ENCODE measurements at places on chromosomes 3 and 15.

- DNase-seq, result no peak
These were observed 1.9 kb downstream of the TOP2B start for GRCh38 chr3:25662736-25663320.

GRCh38 chr15:34772312-34772711 is 17.5 kb upstream of the GJD2 start:
- DNase-seq, result no peak

- no peak for DNase-seq
These were observed 683.5 kb downstream of the NTRK3 start for GRCh38 chr15:87573039-87573438.

DNA sequence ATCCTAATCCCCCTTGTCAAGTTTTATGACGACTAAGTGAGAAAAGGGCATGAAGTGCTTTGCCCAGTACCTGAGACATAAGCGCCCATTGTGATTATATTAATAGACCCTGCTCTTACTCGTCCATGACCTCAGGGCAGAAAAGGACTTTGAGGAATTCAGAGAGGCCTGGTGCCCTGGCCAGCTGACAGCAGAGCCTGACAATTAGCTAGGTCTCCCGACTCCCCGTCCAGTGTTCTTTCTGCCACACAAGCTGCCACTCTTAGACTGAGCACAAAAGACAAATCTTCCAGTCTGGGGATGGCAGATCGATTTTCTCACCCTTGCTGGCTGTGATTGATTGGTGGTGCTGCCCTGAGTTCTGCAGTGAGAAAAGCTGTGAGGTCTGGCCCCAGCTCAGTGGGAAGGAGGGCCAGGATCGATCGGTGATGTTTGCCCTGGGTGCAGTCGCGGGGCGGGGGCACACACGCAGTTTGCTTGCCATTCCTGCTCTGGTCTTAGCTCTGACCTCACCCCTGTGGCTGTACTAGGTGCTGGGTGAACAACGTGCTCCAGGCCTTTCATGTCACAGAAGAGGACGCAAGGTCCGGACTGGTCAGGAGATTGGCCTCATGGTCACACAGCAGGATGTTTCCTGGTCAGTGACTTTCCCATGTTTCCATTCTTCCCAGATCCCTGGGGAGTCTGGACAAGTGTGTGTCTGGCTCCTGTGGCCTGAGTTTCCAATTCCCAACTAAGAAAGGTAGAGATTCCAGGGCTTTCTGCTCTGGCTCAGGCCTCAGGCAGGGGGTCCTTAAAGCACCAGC is 67.4 kb upstream of the TLE3 start:
- DNase-seq, result peak; percentile 34

GRCh38 chr15:101296418-101297405 is 1.7 kb upstream of the SNRPA1 start:
- DNase-seq, result no peak

- peak; percentile 71 for DNase-seq
These were observed 152.9 kb upstream of the GOLIM4 start for GRCh38 chr3:168248383-168249204.

GRCh38 chr3:153373606-153374005 is 211.6 kb downstream of the RAP2B start:
- DNase-seq, result peak; percentile 94

GRCh38 chr15:96350934-96351724 is 20.6 kb downstream of the NR2F2 start:
- DNase-seq, result no peak

DNA sequence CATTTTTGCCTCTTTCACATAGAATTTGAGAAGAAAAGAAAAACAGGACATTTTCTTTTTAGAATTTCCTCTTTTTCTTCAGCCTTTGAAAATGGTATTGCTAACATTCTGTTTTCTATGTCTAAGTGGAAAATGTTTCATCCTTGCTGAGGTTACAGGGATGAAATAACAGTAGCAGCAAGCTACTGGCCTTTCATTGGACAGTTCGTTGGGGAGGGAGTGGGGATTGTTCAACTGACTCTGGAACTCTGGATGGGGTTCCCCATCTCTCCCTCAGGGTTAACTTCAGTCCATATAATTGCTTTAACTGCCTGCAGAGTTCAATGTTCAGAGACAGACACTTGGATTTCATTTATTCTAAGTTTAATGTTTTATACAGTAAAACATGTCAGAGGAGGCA is 346.0 kb downstream of the NLGN1 start:
- no peak for DNase-seq

DNA sequence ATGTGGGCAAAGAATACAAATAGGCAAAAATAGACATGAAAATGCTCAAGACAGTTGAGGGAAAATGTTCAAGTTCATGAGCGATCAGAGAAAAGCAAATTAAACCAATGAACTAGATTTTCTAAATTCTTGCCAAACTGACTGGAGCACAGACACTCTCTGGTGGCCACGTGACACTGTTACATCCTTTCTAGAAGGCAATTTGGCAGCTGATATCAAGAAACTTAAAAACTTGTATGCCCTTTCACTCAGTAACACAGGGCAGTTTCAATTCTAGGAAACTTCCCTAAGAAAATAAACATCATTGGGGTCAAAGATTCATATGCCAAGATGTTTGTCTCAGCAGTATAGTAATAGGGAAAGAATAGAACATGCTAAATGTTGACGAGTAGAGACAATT is 52.2 kb downstream of the ABHD5 start:
- no peak for DNase-seq

GRCh38 chr3:155595371-155595770 is 149.5 kb downstream of the PLCH1 start:
- DNase-seq, result no peak

GRCh38 chr3:104176706-104177105 is 1190.0 kb upstream of the ALCAM start:
- no peak for DNase-seq

DNA sequence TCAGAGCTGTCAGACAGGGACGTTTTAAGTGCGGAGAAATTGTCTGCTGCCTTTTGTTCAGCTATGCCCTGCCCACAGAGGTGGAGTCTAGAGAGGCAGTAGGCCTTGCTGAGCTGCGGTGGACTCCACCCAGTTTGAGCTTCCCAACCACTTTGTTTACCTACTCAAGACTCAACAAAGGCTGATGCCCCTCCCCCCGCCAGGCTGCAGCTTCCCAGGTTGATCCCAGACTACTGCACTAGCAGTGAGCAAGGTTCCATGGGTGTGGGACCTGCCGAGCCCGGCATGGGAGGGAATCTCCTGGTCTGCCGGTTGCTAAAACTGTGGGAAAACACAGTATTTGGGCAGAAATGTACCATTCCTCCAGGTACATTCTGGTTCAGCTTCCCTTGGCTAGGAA is 282.1 kb downstream of the VGLL3 start:
- DNase-seq, result no peak

- no peak for DNase-seq
These were observed 643 bp downstream of the SERINC4 start for GRCh38 chr15:43799209-43799944.

- DNase-seq, result no peak
These were observed 311.6 kb downstream of the CNTN6 start for GRCh38 chr3:1404270-1404962.

DNA sequence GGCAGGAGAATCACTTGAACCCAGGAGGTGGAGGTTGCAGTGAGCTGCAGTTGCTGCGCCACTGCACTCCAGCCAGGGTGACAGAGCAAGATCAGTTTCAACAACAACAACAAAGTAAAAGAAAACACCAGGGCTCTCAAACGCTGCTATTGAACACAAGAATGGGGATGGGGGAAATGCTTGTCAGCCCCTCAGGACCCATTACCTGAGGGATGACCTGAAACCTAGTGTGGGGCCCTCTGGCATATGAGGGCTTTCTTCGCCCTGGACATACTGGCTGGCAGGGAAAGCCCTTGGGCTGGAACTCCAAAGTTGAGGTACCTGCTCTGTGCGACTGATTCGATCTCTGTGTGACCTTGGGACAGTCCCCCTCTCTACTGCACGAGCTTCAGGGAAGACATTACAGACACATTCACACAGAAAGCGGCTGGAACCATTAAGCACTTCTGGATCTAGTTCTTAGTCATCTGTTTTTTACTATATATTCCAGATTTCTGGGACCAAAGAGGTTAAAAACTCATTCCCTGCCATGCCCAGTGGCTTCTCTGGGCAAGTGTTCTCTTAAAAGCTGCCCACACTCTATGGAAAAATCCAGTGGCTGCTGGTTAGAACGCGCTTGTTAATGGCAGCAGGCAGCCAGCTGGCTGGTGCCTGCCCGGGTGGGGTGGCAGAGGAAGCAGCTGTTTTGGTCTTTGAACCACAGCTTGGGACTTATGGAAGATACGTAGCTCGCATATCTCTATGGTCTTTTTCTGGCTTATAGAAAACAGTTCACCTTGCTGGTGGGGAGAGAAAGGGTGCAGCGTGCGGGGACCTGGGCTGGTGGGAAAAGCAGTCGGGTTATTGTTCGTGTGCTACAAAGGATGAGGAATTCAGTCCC is 57.2 kb downstream of the ATP1B3 start:
- DNase-seq, result no peak

DNA sequence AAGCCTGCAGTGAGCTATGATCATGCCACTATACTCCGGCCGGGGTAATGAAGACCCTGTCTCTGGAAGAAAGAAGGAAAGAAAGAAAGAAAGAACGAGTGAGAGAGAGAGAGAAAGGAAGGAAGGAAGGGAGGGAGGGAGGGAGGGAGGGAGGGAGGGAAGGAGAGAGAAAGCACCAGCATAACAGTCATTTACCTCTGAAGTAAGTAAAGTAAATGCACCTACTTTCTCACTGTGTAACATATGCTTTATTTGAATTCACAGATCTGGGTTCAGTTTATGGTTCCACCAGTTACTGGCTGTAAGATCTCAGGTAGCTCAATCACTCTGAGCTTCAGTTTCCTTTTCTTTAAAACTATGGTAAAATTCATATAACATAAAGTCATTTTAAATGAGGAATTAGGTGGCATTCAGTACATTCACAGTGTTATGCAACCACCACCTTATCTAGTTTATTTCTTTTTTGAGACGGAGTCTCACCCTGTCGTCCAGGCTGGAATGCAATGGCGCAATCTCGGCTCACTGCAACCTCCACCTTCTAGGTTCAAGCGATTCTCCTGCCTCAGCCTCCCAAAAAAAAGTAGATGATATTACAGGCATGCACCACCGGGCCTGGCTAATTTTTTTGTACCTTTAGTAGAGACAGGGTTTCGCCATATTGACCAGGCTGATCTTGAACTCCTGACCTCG is 16.1 kb upstream of the RAD54L2 start:
- no peak for DNase-seq

- no peak for DNase-seq
These were observed 498.5 kb upstream of the GBE1 start for GRCh38 chr3:82259994-82260393.

GRCh38 chr3:128227507-128227906 is 74.2 kb downstream of the EEFSEC start:
- no peak for DNase-seq

DNA sequence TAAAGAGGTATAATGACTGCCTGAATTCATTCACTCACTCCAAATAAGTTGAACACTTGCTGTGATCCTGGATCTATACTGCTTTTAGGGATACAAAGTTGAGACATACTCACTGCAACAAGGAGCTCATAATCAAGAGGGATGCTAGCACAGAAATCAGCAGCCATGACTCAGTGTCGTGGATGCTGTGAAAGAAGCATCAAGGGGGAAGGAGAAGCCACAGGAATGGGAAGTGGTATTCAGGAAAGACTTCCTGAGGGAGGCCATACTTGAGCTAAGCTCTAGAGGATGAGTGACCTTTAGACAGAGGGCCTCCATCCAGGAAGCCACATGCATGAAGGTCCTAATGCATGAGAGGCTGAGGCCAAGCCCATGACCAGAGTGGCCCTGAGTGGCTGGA is 245.7 kb upstream of the RORA start:
- no peak for DNase-seq

- DNase-seq, result no peak
These were observed 15.5 kb downstream of the TBC1D2B start for GRCh38 chr15:78061963-78062427.

- DNase-seq, result peak; percentile 72
These were observed 173.3 kb downstream of the TMEM108 start for GRCh38 chr3:133211449-133211848.

GRCh38 chr3:9552252-9552999 is 1.2 kb downstream of the LHFPL4 start:
- peak; percentile 35 for DNase-seq

GRCh38 chr3:46565607-46566039 is 479 bp downstream of the LRRC2 start:
- DNase-seq, result no peak

GRCh38 chr3:98764472-98764884 is 1.3 kb downstream of the ST3GAL6 start:
- DNase-seq, result peak; percentile 61

GRCh38 chr15:78540871-78541743 is 863 bp downstream of the PSMA4 start:
- DNase-seq, result peak; percentile 27

- no peak for DNase-seq
These were observed 29.5 kb downstream of the NANOGP8 start for GRCh38 chr15:35055416-35056105.

GRCh38 chr3:179147514-179147872 is 664 bp upstream of the PIK3CA start:
- DNase-seq, result no peak

DNA sequence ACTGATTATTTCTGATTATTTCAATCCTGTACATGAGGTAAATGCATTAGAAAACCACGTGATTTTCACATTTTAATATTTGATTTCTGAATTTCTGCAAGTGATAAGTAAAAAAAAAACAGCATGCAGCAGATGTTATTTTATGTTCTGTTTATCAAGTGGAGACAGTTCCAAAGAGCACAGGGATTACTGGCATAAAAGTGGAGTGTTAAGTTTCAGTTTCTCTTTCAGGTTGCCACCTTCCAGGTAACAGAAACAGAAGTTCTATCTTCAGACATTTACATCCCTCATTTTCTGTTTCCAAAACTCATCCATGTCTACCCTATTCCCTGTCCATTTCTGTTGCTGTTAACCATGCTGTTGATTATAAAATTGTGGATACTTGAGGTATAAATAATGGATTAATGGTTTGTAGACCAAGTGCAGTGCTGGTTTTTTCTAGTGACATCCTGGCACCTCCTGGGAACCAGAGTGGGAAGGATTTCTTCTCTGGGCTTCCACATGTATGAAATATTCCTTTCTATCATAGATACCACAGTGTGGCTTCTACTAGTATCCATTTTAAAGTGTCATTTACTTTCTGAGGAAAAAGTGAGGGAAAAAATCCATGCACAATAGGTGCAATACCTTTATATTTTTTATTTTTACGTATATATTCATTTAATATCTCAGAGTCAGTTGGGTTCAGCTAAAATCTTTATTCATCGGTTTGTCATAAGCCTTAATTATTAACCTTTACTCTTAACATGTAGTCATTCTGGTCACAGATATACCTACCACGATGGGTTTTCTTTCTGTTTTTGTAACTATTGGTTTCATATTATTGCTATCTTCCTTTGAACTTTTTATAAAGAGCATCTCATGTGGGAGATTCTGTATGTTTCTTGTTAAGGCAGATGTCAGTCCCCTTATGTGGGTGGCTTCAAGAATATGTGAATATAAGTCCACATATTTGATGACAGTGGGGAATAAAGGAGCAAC is 1010.0 kb downstream of the SQOR start:
- DNase-seq, result no peak
